Cardiac muscle cell (in vitro differentiated cells and primary cell): ENCODE measurements at places on chromosomes 1 and 21. TPM values are rescaled to one million over a fixed set of nuclear protein-coding genes. Genes with fewer than 3 reads are reported as not detected.
A peak's percentile ranks its signal among the peaks of the same experiment; 100 is the strongest.

DNA sequence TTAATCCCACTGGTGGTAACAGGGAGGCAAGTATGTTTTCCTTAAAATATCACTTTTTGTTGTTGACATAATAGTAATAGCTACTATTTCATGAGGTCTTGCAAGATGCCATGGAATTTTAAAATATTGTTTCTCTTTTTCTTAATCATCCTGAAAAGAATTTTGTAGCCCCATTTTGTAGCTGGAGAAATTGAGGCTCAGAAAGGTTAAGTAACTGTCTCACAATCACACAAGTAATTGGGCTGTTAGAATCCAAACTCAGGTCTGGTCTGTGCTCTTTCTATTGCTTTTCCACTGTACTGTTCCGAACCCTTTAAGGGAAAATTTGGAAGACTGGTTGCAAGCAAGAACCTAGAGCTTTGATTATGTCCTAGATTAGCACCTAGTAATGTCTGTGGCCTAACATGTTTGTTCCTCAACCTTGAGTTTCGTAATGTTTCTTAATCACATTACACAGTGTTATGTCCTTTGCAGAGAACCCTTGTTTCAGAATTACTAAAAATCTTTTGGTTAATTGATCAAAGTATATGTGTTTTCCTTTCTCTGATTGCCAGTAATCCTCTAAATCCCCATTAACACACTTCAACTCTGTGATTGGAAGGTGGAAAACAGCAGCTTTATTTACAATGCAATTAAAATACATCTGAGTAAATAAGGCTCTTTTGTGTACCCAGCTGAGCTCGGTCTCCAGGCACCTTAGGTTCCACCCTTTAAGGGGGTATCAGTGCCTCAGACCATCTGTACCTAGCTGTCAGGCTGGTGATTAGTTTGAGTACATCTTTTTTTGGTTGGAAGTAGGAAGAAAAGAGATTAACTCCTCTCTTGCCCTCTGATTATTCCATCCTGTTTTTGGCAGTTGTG is 10.4 kb downstream of the LRRC42 start:
- peak overlapping the region; percentile 75 for H3K27ac ChIP-seq
- DNase-seq, result no peak
- peaks cover 43% of the 10 kb centered on the region for H3K36me3 ChIP-seq
- H3K4me3 ChIP-seq, result no peak overlapping the region

- H3K36me3 ChIP-seq, result no peaks in the 10 kb centered on the region
- H3K4me3 ChIP-seq, result no peak overlapping the region
- no peak overlapping the region for H3K27ac ChIP-seq
- no peaks in the 10 kb centered on the region for H3K27me3 ChIP-seq
Measured at GRCh38 chr1:4694492-4694891, 40.1 kb downstream of the AJAP1 start.

GRCh38 chr1:107220036-107220435 is 79.2 kb downstream of the NTNG1 start:
- H3K36me3 ChIP-seq, result no peaks in the 10 kb centered on the region
- H3K4me1 ChIP-seq, result no peaks in the 10 kb centered on the region
- DNase-seq, result no peak
- no peaks in the 10 kb centered on the region for H3K27me3 ChIP-seq
- H3K27ac ChIP-seq, result no peak overlapping the region

DNA sequence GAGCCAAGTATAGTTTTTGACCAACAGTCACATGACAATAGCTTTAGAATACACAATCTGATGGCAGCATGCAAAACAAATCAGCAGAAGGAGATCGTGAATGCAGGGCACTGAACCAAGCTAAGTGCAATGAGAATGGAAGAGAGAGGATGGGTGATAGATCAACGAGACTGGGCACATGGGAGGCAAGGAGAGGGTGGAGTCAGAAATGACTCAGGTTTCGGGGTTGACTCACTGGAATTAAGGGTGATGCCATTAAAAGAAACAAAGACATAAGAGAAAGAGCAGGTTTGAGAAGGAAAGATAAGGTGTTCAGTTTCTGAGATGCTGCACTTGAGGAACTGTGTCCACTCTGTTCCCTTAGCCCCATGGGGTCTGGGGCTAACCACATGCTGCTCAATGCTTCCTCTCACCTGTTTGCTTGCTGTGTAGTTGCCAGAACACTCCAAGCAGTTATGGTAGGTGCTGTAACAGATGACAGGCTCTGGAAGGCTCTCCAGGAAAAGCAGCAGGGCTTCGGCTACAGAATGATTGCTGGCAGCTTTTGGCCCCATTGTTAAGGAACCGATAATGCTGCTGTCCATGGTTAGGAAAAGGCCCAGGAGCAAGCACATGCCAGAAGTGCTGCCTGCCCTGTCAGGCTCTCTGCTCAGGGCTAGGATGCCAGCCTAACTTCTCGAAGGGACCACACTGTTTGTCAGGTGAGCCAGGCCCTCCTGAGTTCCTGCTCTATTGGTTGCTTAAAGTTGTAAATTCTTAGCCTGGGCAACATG is 6.1 kb upstream of the MTF1 start:
- DNase-seq, result no peak
- H3K36me3 ChIP-seq, result peaks cover 20% of the 10 kb centered on the region
- H3K4me1 ChIP-seq, result no peaks in the 10 kb centered on the region
- no peak overlapping the region for H3K27ac ChIP-seq
- H3K27me3 ChIP-seq, result no peaks in the 10 kb centered on the region

GRCh38 chr1:31785020-31785946 is 21.1 kb upstream of the ADGRB2 start:
- no peaks in the 10 kb centered on the region for H3K36me3 ChIP-seq
- no peaks in the 10 kb centered on the region for H3K27me3 ChIP-seq

DNA sequence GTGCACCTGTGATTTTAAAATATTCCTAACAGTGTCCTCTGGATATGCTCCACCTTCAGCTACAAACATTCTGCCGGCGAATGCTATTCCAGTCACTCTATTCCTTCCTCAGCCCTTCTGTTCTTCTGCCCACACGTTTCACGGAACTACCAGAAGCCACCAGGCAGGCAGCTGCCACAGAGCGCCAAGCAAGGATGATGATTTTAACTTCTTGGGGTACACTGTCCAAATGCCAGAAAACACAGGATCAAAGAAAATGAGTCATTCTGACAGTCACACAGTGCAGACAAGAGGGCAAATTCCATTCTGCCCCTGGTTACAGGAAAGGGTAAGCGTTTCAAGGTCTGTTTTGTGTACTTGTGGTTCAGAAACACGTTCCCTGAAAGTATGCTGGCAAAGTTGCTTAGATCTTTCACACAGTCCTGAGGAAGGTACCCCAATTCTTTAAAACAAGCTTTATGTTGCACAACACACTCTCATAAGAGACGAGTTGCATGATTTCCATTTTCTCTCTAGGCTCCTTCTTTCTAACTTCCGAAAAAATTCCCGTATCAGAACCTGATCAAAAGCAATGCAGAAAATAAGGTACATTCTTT is 508.3 kb upstream of the PKN2 start:
- DNase-seq, result peak; percentile 2
- H3K4me3 ChIP-seq, result no peak overlapping the region
- no peaks in the 10 kb centered on the region for H3K4me1 ChIP-seq
- H3K27me3 ChIP-seq, result no peaks in the 10 kb centered on the region
- no peaks in the 10 kb centered on the region for H3K36me3 ChIP-seq

DNA sequence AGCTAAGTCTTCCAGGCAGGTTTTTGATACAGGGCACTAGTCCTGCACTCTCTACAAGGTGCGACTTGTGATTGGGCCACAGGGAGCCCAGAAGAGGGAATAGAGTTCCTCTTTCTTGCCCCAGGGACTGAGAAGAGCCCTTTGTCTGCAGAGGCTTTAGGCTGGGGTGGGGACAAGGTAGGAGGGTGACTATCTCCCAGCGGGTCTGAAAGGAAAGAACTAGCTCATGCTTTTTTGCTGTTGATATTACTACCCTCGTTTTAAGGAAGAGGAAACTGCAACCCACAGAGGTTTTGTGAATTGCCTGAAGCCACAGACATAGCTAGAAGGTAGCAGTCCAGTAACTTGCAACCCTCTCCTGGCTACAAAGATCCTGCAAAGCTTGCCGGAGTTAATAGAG is 615.2 kb downstream of the MATN1 start:
- no peaks in the 10 kb centered on the region for H3K36me3 ChIP-seq
- no peak overlapping the region for H3K27ac ChIP-seq
- H3K4me1 ChIP-seq, result peaks cover 3% of the 10 kb centered on the region
- no peak overlapping the region for H3K4me3 ChIP-seq
- peaks cover 39% of the 10 kb centered on the region for H3K27me3 ChIP-seq
- no peak for DNase-seq

- no peaks in the 10 kb centered on the region for H3K27me3 ChIP-seq
- no peak for DNase-seq
- no peaks in the 10 kb centered on the region for H3K4me1 ChIP-seq
Measured at GRCh38 chr21:42148584-42148983, 70.4 kb upstream of the ABCG1 start.

- no peak overlapping the region for H3K27ac ChIP-seq
- no peak overlapping the region for H3K4me3 ChIP-seq
- H3K4me1 ChIP-seq, result no peaks in the 10 kb centered on the region
- peak; percentile 42 for DNase-seq
- H3K36me3 ChIP-seq, result no peaks in the 10 kb centered on the region
Measured at GRCh38 chr1:226201029-226201593, 14.6 kb upstream of the ACBD3 start.

DNA sequence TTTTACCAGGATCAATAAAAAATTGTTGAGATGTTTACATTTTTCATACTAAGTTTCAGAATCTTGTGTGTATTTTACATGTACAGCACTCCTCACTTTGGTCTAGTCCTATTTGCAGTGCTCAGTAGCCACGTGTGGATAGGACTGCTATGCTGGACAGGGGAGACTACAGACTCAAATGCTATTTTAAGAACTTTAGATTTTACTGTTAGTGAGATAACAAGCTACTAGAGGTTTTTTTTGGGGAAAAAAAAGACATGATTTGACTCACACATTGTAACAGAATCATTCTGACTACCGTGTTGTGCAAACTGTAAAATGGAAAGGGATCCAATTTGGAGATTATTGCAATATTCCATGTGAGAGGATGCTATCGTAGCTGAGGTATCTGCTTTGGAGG is 418.9 kb upstream of the PRMT6 start:
- no peaks in the 10 kb centered on the region for H3K36me3 ChIP-seq
- no peak for DNase-seq
- H3K4me3 ChIP-seq, result no peak overlapping the region
- H3K27me3 ChIP-seq, result no peaks in the 10 kb centered on the region

- no peaks in the 10 kb centered on the region for H3K36me3 ChIP-seq
- peak overlapping the region; percentile 67 for H3K27ac ChIP-seq
- H3K4me1 ChIP-seq, result peaks cover 17% of the 10 kb centered on the region
- H3K4me3 ChIP-seq, result no peak overlapping the region
Measured at GRCh38 chr1:176058686-176059085, 148.4 kb downstream of the COP1 start.

DNA sequence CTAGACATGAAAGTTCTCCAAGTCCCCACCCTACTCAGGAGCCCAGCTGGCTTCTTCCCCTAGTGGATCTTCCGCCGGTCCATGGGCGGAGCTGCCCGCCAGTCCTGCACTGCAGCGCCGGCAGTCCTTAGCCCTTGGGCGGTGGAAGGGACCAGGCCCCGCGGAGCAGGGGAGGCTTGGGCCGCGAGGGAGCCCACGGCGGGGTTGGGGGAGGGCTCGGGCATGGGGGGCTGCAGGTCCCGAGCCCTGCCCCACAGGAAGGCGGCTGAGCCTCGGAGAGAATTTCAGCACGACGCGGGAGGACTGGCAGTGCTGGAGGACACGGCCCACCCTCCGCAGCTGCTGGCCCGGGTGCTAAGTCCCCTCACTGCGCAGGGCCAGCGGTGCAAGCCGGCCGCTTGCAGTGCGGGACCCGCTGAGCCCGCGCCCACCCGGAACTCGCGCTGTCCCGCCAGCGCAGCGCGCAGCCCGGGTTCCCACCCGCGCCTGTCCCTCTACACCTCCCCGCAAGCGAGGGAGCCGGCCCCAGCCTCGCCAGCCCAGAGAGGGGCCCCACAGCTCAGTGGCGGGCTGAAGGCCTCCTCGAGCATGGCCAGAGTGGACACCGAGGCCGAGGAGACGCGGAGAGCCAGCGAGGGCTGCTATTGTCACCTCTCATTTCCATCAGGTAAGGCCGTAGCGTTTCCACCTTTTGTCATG is 1398.6 kb downstream of the MRPL39 start:
- DNase-seq, result no peak
- H3K27ac ChIP-seq, result no peak overlapping the region
- H3K36me3 ChIP-seq, result no peaks in the 10 kb centered on the region

GRCh38 chr1:232629250-232630046 is 485 bp downstream of the SIPA1L2 start:
- no peaks in the 10 kb centered on the region for H3K36me3 ChIP-seq
- H3K27me3 ChIP-seq, result no peaks in the 10 kb centered on the region
- peaks cover 22% of the 10 kb centered on the region for H3K4me1 ChIP-seq
- peak overlapping the region; percentile 29 for H3K27ac ChIP-seq
- H3K4me3 ChIP-seq, result peak overlapping the region; percentile 75

- no peak overlapping the region for H3K27ac ChIP-seq
- peaks cover 3% of the 10 kb centered on the region for H3K4me1 ChIP-seq
- DNase-seq, result no peak
Measured at GRCh38 chr1:226883630-226884029, 13.2 kb downstream of the PSEN2 start.

GRCh38 chr1:87902830-87903229 is 574.1 kb downstream of the LMO4 start:
- H3K27me3 ChIP-seq, result no peaks in the 10 kb centered on the region
- peak overlapping the region; percentile 89 for H3K27ac ChIP-seq
- H3K4me3 ChIP-seq, result no peak overlapping the region
- peak; percentile 60 for DNase-seq
- no peaks in the 10 kb centered on the region for H3K36me3 ChIP-seq

- H3K4me1 ChIP-seq, result no peaks in the 10 kb centered on the region
- peaks cover 4% of the 10 kb centered on the region for H3K27me3 ChIP-seq
- H3K4me3 ChIP-seq, result no peak overlapping the region
- no peaks in the 10 kb centered on the region for H3K36me3 ChIP-seq
Measured at GRCh38 chr21:36550761-36551160, 70.8 kb upstream of the CLDN14 start.

The SMPDL3B gene
- polyA plus RNA-seq, result 6.8 and 11.4 TPM in 2 replicates

The OR2L13 gene
- 0.88 TPM in 1 of 2 replicates, not detected in the other for polyA plus RNA-seq

The AGT gene
- polyA plus RNA-seq, result 19.5 and 23.8 TPM in 2 replicates

The IBA57 gene
- polyA plus RNA-seq, result 6.4 and 8.3 TPM in 2 replicates

The BRDT gene
- not detected in 2 replicates for polyA plus RNA-seq

The GJA9 gene
- polyA plus RNA-seq, result not detected in 2 replicates

The CACNA1S gene
- polyA plus RNA-seq, result 0.12 TPM in 1 of 2 replicates, not detected in the other

The TMEM269 gene
- polyA plus RNA-seq, result 0.35 and 0.99 TPM in 2 replicates

The INKA2 gene
- 4.5 and 7.2 TPM in 2 replicates for polyA plus RNA-seq

The FASLG gene
- not detected in 2 replicates for polyA plus RNA-seq

The PTPN7 gene
- 0.66 TPM in 1 of 2 replicates, not detected in the other for polyA plus RNA-seq

The RPS27 gene
- polyA plus RNA-seq, result 1,020 and 1,321 TPM in 2 replicates
